ENCODE measurements at places on chromosomes 1 and 21.

DNA sequence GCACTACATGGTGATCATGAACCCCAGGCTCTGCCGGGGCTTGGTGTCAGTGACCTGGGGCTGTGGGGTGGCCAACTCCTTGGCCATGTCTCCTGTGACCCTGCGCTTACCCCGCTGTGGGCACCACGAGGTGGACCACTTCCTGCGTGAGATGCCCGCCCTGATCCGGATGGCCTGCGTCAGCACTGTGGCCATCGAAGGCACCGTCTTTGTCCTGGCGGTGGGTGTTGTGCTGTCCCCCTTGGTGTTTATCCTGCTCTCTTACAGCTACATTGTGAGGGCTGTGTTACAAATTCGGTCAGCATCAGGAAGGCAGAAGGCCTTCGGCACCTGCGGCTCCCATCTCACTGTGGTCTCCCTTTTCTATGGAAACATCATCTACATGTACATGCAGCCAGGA, 589 bp downstream of the OR2W3 start:
- DNase-seq = no peak

GRCh38 chr21:39597595-39597994, 15.1 kb upstream of the B3GALT5 start:
- DNase-seq = no peak

DNA sequence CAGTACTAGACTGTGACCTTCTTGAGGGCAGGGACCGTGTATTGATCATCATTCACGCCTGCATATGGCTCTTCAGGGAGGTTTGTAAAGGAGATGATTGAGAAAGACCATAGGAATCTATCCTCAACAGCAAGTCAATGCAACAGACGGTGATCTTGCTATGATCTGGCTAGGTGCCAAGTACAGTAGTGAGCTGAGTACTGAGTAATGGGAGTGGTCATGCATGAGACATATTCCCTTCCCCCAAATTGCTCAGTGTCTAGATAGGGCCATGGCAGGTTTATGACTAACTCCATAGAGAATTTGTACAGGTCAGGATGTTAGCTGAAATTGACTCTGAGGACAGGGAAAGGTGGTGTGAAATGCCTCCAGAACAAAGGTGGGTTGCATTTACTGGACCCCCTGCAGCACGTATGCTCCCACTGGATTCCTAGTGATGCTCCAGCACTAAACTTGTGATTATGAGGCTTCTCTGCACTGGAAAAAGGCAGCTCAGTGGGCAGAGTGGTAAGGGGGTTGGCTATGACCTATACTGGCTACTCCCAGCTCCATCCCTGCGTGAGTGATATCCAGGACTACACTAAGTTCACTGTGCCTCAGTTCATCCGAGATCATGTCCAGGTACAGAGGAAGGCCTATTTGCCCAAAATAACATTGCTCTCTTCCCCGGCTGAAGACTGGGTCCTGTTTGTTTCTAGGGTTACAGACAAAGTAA, 37.2 kb downstream of the KCNJ6 start:
- DNase-seq = no peak

- DNase-seq = peak; percentile 64
Measured at GRCh38 chr1:179706339-179706941, 36.7 kb upstream of the FAM163A start.

GRCh38 chr1:30516485-30516858, 206.9 kb downstream of the MATN1 start:
- no peak for DNase-seq

GRCh38 chr1:93750955-93751354, 69.3 kb upstream of the BCAR3 start:
- DNase-seq = no peak

GRCh38 chr1:50426702-50427085, 3.5 kb upstream of the DMRTA2 start:
- DNase-seq = no peak

DNA sequence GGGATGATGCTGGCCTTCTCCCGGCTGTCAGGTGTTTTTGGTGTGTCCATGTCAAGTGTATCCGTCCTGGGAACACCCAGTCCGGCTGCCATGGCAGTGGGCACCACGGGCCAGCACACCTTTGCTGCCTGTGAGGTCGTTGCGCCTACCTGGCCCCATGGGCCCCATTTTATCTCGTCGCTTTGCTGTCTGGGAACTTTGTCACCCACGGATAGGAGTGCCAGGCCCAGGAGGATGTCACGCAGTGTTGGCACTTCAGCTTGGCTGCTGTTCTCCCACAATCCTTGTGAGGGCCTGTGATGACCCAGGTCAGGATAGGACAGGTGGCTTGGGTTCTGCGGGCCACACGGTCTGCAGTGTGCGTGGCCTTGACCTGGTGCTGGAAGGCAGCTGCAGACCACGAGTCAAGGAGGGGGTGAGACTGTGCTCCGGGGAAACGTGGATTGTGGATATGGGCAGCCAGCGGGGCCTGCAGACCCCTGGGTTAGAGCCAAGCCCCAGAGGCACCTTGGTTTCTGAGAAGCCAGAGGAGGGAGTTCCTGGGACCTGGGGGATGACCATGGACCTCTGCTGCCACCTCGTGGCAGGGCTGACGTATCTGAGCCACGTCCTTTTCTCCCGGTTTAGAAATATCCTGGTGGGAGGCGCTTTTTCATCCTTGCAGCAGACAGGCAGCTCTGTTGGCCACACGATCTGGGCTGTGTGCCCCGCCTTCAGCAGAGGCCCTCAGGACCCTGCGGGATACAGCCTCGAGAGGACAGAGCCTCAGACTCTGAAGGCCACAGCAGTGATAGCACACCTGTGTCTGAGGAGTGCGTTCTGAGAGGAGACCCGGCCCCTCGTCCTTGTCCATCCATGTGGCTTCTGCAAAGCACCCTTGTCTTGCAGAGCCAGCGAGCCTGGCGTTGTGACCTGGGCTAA, 161.1 kb upstream of the COL6A1 start:
- DNase-seq = peak; percentile 74

GRCh38 chr1:236016782-236017400, 48.0 kb downstream of the NID1 start:
- no peak for DNase-seq

DNA sequence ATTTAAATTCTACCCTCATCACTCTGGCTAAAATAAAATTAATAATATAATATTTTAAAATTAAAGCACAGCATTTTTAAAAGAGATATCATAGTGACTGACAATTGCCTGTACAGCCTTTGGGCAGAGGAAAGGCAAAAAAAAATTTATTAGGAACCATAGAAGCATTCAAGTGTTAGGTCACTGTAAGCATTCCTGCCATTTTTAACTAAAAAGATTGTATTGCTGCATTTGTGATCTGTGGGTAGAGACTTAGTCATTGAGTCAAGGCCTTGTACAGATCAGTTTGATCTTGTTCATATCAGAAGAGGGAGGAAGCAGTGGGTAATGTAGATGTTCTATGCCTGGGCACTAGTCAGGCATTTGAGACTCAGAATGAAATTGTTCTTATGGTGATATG, 109.9 kb downstream of the LYPLAL1 start:
- no peak for DNase-seq

DNA sequence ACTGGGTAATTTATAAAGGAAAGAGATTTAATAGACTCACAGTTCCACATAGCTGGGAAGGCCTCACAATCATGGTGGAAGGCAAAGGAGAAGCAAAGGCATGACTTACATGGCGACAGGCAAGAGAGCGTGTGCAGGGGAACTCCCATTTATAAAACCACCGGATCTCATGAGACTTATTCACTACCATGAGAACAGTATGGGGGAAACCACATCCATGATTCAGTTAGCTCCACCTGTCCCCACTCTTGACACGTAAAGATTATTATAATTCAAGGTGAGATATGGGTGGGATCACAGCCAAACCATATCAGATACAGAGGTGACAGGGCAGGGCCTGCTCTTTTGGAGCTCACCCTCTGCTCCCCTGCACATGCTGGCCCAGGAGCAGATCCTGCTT, 31.4 kb upstream of the TMEM61 start:
- DNase-seq = no peak

DNA sequence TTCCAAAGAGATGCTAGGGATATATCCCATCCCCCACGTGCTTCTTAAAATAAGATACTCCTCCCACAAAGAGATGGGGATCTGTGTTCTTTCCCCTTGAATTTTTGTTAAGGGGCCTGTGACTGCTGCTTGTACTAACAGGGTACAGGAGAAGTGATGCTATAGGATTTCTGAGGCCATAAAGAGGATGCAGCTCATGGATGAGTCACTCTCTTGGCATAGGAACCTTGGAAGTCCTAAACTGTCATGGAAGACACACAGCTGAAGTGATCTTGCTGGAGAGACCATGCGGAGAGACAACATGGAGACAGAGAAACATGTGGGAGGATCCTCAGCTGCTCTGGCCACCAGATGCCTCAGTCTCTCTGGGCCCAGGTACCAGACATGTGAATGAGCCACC, 157.2 kb downstream of the S1PR1 start:
- DNase-seq = no peak

DNA sequence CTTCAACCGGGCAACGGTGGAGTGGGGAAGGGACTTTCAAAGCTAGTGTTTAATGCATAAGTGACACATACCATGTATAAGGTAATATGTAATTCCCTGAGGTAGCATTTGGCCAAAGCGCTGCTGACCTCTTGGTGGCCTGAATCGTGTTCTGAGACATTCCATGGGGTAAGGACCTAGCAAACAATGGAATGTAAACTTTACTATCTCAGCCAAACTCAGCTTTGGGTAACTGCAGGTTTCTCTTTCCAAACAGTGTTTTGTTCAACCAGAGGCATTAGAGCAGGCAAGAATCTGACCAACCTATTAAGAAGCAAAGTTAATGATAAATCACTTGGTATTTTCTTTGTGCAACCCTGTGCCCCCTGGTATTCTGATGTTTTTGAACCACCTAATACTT, 22.0 kb downstream of the TGFB2 start:
- no peak for DNase-seq

GRCh38 chr1:9916452-9916851, 6.4 kb upstream of the CTNNBIP1 start:
- DNase-seq = no peak
